ENCODE measurements at places on chromosomes 4 and X.

DNA sequence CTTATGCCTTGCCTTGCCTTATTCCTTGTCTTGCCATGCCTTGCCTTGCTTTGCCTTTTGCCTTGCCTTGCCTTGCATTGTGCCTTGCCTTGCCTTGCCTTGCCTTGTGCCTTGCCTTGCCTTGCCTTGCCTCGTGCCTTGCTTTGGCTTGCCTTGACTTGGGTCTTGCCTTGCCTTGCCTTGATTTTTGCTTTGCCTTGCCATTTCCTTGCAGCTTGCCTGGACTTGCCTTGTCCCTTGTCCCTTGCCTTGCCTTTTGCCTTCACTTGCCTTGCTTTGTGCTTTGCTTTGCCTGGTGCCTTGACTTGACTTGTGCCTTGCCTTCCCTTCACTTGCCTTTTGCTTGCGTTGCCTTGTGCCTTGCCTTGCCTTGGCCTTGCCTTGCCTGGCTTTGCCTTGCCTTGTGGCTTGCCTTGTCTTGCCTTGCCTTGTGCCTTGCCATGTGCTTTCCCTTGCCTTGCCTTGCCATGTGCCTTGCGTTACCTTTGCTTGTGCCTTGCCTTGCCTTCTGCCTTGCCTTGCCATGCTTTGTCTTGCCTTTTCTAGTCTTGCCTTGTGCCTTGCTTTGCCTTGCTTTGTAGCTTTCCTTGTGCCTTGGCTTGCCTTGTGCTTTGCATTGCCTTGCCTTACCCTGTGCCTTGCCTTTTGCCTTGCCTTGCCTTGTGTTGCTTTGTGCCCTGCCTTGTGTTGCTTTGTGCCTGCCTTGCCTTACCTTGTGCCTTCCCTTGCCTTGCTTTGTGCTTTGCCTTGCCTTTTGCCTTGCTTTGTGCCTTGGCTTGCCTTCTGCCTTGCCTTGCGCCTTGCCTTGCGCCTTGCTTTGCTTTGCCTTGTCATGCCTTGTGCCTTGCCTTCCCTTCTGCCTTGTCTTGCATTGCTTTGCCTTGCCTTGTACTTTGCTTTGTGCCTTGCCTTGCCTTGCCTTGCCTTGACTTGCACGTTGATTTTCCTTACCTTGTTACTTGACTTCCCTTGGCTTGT, 92.8 kb downstream of the TAB3 start:
- no peak for DNase-seq

DNA sequence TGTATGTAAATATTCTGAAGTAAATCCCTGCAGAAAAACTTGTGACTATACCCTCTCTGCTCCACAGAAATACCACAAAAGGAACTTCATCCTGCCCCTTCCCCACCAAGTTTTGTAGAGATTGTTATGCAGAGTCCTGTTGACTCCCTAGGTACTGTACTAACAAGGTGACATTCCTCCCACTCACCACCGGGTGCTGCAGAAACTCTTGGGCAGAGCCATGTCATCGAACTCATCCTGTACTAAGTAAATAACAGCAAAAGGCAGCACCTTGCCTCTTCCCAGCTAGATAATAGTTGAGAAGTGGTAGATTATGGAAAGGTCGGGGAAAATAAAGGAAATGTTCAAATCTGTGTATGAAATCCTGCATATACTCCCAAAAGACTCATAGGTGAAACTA, 233.3 kb downstream of the STPG2 start:
- DNase-seq, result no peak

GRCh38 chr4:122665161-122665929, 44.5 kb upstream of the IL21 start:
- DNase-seq, result no peak

DNA sequence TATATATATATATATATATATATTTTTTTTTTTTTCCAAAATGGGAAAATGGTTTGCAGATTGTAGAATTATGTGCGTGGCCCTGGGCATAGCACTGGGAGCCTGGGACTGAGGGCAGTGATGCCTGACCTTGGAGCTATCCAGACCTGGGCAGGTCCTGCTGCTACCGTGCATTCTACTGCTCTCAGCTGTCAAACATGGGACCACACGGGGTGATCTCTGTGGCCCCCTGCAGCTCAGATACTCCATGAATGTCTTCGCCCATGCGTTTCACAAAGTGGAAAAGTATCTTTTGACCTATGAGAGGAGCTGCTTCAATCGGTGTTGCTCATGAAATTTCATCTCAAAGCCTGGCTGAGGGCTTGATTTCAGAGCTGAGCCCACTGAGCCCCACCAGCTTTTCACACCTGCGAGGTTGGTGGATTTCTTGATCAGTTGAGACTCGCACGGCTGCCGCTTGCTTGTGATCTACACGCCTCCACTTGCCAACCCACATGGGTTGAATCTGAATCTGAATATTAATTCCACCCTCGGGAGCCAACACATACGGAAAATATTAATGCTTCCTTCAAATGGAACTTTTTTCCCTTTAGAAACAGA, 35.7 kb downstream of the ING2 start:
- DNase-seq, result no peak

GRCh38 chrX:72078411-72078810, 53.3 kb downstream of the RTL5 start:
- DNase-seq, result no peak

DNA sequence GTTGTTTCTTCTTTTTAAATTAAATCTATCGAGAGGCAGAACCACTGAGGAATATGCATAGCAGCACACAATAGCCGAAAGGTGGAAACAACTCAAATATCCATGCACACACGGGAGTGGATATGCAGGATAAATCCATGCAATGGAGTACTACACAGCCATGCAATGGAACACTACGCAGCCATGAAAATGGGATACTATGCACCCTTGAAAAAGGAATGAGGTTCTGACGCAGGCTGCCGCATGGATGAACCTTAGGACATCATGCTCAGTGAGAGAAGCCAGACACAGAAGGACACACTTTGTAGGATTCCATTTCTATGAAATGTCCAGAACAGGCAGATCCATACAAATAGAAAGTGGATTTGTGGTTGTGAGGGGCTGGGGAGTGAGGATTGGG, 18.4 kb upstream of the P2RY8 start:
- no peak for DNase-seq

- no peak for DNase-seq
Measured at GRCh38 chr4:176824645-176825366, 32.1 kb upstream of the VEGFC start.

DNA sequence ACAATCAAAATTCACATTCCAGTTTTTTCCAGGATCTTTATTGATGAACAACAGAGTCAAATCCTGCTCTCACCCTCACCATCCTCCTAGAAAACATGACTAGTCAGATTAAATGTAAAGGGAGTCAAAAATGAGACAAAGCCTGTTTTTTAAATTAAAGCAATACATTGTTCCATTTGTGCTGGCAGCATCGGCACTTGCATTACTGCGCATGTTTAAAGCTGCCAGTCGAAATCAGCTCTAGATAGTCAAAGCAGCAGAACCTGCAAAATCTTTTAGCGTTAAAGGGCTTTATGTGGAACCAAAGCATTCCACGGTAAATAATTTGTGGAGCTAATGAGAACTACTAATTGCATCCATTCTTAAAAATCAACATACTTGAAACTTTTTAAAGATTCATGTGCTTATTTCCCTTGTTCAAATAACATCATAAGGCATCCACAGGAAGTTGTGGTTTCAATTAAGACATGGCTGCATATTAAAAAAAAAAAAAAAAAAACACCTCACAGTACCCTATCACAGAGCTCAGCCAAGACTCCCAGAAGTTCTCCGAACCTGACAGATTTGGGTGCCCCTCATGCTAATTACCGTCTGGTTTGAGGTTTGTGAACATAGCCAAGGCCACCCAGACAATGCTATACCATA, 82.2 kb downstream of the SH3KBP1 start:
- DNase-seq, result no peak

- DNase-seq, result no peak
Measured at GRCh38 chrX:103747163-103747562, 29.5 kb upstream of the PLP1 start.

DNA sequence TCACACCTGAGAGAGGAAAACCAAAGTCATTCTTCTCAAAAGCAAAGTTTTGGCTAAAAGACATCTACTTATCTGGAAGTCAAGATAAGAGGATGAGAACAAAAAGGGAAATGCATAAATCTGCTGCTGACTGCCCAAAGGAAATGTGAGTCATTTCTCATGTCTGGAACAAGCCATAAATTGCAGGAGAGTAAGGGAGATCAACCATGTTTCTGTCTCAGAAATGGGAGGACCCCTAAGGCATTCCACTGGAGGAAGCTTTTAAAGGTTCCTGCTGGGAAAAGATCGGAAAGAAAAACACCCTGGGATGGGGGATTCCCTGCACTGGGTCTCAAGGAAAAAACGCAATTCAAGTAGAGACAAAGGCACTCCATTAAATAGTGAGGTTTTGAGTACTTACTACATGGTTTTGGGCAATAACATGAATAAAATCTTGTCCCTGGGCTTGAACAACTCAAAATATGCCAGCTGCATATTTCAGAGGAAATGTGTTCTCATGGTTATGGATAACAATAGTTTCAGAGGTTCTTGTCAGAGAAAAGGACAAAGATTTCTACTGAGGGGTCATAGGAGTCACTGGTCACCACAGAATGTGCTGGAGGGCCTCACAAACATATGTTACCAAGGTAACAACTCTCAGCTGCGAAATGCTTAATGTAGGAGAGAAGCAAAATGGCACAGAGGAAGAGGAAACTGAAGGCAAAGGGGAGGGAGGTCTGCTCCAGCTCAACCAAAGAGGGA, 19.3 kb downstream of the GPR143 start:
- no peak for DNase-seq

GRCh38 chr4:16785793-16786527, 112.5 kb downstream of the LDB2 start:
- DNase-seq, result no peak

DNA sequence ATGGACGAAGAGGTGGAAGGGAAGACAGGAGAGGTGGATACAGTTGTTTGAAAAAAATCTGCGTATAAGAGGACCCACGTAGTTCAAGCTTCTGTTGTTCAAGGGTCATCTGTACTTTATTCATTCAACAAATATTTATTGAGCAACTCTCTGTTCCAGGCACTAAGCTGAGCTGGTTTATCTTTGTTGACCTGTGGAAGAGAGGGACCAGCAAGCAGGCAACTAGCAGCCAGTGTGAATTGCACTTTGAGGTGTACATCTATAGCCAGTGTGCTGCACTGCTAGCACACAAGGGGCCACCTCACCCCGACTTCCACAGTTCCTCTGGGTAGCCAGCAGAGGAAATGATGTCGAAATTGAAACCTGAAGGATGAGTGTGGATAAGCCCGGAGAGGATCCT, 191.4 kb downstream of the SOWAHB start:
- DNase-seq, result no peak

GRCh38 chr4:165199722-165200121, 7.6 kb upstream of the KLHL2 start:
- no peak for DNase-seq

DNA sequence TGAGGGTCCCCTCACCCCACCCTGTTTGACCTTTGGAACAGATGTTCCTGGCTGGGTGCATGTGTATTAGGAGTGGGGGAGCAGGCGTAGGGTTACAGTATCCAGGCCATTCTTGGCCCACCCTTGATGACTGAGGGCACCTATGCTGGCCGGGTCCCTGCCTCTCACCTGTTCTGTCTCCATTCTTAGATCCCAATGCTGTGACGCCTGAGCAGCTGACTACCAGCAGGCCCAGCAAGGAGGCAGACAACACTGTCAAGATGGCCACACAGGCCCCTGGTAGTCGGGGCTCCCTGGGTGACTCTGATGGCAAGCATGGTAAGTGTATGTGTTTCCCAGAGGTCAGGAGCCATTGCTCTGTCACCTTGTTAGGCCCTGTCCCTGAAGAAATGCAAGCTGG, 10.9 kb downstream of the EFNB1 start:
- no peak for DNase-seq

DNA sequence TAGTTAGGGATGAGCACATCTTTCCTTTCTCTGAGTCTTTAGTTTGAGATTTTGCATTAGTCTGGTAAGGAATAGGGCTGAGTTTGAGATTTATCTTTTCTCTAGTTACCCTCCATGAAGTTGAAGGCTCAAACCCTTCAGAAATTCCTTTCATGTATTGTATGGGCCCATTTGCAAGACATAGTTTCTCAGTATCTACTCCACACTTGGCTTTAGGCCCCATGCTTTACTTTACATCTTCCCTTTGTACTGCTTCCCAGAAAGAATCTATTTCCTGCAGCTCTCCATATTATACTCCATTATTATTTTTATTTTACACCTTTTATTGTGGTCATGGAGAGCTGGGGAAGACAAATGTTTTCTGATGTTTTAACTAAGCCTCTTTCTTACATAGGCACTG, 1038.2 kb downstream of the TECRL start:
- DNase-seq, result no peak

DNA sequence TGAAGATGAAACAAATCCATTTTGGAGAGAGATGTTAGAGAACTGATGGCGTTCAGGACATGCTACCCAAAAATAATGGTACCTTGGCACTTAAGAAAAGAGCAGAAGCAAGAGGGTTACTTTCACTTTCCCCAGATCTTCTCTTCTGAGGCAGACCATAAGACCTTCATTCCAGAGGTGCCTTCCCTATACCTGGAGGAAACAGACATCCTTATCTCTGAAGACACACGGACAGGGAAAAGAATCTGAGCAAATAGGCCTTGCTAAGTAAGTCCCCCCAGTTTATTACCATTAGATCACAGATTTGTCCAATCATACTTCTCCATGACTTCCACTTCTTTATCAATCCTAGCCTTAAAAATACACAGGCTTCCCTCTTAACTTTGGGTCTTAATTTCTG, 2.0 kb upstream of the FGF2 start:
- DNase-seq, result no peak

- no peak for DNase-seq
Measured at GRCh38 chr4:123265443-123265842, 131.2 kb upstream of the SPRY1 start.

- no peak for DNase-seq
Measured at GRCh38 chr4:142353149-142353738, 492.9 kb downstream of the INPP4B start.

DNA sequence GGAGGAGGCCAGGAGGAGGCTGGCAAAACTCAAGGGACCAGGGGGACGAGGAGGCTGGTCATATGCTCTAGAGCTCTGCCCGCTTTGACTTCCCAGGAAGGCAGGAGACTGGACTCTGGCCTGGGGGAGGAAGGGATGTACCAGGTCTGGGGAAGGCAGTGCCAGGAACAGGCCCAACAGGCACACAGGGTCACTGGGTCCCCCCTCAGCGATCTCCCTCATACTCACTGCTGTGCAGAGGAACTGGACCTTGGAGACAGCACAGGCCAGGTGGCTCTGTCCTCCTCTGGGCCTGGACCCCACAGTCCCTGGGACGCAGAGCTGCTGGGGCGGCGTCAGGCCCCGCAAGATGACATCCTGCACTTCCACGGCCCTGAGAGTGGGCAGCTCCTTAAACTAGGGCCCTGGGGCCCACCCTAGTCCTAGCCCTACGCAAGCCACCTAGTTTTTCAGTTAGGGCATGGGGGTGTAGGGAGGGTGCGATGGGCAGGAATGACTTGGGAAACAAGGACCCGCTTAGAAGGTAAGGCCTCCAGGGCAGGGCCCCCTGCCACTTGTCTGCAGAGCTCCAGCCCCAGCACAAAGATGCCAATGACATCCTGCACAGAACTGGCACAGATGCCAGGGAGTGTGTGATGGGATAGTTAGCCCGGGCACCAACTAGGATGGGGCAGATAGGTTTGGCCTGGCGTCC, 59.5 kb downstream of the HTRA3 start:
- no peak for DNase-seq

DNA sequence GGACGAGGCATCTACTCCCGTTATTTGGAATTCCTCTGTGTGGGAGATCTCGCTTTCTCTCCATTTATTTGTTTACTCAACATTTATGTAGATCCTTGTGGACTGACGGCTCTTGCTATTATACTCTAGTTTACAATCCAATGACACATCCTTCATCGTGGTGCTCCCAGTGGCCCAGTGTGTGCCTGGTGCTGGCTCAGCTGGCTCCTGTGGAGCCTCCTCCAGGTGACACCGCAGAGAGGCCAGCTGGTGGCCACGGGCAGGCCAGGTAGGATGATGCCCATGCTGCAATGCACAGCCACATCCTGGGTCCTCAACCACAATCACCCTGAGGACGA, 84.0 kb upstream of the AFAP1 start:
- no peak for DNase-seq

All from stimulated activated naive CD4-positive, alpha-beta T cell treated with Interleukin-2 at 50 U/mL for 16 hours (primary cell).